ENCODE measurements at places on chromosomes 3 and 15.

DNA sequence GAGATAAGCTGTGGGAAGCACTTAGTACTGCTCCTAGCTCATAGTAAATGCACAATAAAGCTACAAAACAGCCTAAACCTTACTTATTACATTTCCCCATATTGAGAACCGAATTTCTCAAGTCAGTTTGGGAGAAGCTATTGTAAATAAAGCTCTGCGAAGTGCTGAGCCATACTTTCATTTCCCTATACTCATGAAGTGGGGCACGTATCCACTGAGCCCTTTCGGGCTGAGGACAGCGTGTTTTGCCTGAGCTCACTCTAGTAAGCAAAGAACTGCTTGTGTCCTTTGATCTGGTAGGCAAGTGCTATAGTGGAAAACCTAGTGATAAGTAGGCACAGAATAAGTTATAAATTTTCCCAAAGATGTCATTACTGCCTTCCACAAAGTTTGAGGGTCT, 165.0 kb downstream of the RSL24D1 start:
- no peak for DNase-seq

DNA sequence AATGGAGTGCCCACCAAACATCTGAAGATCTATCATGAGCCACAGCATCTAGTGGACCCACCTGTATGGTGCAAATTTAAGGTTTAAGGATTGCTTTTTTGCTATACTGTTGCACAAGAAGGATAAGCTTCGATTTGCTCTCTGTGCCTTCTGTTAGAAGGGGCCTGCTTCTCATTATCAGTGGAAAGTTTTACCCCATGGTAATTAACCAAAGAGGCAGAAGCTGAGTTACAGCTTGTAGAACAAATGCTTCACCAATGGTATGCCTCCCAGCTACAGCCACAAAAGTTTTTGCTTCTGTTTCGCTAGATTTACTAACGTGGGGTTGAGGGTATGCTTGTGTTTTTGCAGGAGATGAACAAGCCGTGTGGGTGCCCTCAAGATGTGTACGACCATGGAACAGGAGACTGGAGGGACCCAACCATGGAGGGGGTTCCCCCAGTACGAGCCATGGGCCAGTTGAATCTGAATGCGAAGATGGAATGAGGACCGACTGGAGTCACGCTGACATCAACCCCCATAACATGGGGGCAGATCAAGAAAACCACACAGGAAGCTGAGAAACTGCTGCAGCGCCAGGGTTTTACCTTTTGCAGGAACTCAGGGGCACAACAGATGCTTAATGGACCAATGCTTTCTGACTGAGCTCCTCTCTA, 43.5 kb downstream of the ACAD9 start:
- no peak for DNase-seq

DNA sequence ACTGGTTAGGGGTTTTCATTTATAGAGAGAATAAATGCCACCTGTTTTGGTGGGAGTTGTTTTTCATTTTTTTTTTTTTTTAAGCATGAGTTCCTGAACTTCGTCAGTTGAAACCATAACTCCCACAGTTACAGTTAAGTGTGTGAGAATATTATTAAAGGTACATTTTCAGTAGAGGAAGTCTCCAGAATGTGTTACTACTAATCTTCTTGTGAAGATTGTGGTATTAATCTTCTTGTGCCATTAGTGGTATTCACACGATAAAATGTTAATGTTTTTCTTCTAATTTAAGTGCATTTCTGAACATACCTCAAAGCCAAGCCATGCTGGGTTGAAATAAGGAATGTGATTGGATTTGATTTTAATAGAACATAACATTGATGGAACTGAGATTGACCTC, 437.9 kb upstream of the GOLIM4 start:
- DNase-seq, result no peak

DNA sequence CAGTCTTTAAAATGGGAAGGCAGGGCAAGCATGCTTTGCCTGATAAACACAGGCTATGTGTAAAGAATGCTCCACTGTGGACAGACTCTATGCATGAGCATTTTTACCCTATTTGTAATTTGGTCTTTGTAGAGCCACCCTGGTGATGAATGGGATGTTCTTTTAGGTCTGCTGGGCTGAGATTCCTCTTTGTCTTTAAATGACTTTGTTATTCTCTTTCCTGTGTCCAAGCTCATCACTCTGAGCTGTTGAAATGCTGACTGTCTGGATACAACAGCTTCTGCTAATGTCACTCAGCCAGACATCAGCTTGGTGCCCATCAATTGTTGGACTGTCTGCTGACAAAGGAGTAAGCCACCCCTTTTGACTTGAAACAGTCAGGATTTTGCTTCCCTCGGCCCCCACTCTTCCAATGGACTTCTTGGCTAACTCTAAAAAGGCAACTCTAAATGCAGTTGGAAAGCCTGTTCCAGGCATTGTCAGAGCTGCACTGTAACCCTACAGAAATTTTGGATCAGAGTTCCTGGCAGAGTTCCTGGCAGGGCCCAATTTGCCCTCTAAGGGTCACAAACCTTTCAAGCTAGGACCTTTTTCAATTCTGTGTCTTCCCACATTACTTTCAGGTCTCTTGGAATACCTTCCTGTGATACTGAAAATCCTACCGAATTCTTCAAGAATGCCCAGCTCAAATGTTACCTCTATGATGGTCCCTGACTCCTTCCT, 40.5 kb upstream of the EIF1B start:
- no peak for DNase-seq

DNA sequence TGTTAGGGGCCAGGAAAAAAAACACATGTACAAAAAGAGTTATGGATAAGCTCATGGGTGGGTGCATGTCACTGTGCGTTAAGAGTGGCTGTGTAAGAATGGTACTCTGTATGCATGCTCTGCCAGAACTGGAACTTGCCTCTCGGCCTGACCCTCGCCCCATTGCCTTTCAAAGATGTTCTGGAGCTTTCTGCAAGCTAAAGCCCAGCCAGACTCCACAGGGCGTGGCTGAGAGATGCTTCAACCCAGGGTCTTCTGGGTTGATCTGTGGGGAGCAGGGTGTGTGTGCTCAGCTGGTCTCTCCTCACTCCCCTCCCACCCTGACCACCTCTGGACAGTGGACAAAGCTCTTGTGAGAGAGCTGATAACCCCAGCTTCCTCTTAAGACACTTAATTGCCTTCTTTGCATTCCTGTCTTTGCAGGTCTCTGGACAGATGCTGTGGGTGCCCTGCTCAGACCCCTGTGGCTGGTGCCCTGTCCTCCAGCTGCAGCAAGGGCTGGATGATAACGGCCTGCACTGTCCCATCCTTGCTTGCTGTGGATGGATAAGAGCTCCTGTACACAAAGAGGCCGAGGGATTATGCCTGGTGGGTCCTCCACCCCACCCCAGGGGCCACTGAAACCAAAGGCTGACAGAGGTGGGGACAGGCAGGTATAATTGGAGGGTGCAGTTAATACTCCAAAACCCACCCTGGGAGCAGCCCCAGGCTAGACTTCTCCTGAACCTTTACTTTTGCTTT, 28.7 kb downstream of the ALDH1L1 start:
- no peak for DNase-seq

GRCh38 chr3:139414608-139415224, 25.3 kb upstream of the COPB2 start:
- no peak for DNase-seq

GRCh38 chr3:67564008-67564407, 90.4 kb downstream of the SUCLG2 start:
- DNase-seq, result no peak

GRCh38 chr15:96392380-96393208, 62.1 kb downstream of the NR2F2 start:
- DNase-seq, result no peak

DNA sequence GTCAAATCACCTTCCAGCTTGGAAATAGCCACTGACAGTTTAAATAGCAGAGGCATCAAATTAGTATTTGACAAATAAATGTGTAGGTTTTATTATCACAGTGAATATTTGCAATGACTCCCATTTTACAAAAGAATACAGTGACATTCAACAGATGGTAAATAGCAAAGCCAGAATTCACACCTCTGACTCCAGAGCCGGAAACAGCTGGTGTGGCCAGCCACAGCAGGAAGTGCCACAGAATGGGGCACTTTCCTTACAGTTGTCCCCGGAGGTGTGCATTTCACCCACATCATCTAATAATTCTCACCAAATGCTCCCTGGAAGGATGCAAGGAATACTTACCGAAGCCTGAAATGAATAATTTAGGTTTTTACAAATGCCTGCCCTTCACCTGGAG, 295.7 kb upstream of the WNT5A start:
- no peak for DNase-seq

- no peak for DNase-seq
These were observed 312.5 kb downstream of the C3orf38 start for GRCh38 chr3:88462230-88462629.

DNA sequence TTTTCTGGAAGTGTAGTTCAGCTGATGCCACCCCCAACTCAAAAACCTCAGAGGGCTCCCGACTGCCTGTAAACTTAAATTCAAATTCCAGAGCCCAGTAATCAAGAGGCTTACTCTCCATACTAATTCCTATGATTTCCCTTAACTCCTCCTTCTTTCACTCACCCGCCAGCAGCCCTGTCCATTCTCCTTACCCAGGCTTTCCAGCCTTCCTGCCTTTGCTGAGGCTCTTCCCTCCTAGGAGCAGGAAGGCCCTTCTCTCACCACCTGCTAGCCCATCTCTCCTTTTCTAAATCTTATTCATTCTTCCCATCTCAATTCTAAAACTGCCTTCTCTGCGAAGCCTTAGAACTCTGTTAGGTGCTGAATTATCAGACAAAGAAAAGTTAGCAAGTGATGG, 30.4 kb downstream of the RORA start:
- no peak for DNase-seq

GRCh38 chr3:11447584-11448200, 175.5 kb downstream of the ATG7 start:
- no peak for DNase-seq

- no peak for DNase-seq
These were observed 119.2 kb upstream of the CMC1 start for GRCh38 chr3:28122227-28122626.

DNA sequence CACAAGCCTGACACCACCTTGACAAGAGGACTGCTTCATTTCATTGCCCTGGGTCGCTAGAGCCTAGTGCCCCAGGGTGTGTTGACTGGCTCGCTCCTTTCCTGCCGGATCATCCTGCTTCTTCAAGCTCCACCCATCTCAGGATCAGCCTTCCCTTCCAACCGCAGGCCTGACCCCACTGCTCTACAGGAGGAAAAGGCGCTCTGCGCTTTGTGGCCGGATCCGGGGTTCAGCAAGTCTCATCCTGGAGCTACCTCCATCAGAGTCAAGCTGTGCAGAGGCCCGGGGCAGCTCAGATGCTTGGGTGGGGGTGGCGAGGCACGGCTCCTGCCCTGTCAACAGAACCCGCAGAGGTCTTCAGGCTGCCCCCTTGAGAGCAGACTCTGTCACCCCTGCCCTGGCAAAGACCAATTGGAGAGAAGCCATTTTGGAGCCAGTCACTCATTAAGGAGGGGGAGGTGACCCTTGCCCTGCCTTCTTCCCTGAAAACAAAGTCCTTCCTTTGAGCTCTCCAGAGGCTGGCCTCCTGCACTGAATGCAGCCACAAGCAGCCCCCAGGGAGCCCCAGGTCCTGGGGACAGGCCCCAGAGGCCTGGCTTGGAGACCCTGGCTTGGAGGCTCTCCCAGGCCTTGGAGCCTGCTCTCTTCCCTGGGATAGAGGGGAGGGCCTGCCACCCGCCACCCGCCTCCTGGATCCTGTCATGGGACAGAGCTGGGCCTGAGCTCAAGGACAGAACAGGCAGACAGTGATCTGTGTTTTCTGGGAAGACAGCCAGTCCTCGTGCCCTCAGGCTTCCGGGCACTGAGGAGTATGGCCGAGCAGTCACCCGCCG, 80.3 kb downstream of the CPN2 start:
- no peak for DNase-seq
